ENCODE measurements at places on chromosomes 6 and 20. TPM values are rescaled to one million over a fixed set of nuclear protein-coding genes. Genes with fewer than 3 reads are reported as not detected.

DNA sequence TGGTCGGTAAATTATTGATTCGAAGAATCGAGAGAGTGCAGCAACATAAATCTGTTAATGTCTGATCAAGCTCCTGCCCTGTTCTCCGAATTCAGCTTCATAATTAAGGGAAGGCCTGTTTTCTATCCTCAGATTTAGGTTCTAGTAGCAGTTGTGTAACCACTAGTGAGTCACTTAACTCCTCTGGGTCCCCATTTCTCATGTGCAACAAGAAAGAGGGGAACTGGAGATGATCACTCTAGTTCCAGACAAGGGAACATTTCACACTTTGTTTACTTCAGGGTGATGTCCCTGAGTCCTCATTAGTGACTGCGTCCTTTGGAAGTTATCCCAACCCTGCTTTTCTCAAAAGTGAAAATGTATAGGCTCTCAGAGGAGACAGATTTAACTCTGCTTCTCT, 68.1 kb upstream of the RNF146 start:
- DNase-seq = no peak

DNA sequence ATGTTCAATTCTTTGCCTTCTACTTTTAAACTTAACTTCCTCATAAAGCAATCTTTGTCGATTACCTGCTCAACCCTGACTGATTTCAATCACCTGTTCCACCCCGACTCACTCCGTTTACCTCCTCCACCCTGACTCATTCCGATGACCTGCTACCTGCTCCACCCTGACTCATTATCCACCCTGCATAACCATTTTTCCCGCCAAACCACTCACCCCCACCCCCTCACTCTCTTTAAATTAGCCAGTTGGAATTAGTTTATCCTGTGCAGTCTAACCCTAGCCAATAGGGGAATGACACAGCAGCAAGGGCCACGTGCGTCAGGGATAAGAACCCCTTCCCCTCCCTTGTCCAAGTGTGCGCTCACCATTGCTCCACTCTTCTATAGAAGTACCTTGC, 56.7 kb upstream of the MRAP2 start:
- no peak for DNase-seq

- no peak for DNase-seq
These were observed 193.5 kb downstream of the UBE3D start for GRCh38 chr6:82872185-82872584.

GRCh38 chr6:38483526-38483925, 156.2 kb downstream of the BTBD9 start:
- DNase-seq = no peak

GRCh38 chr20:50050660-50051308, 62.2 kb downstream of the UBE2V1 start:
- DNase-seq = no peak

GRCh38 chr20:45448270-45448669, 21.3 kb upstream of the WFDC2 start:
- DNase-seq = no peak

The DYNLRB1 gene
- 137 TPM for total RNA-seq

The SLC22A16 gene
- total RNA-seq = 0.46 TPM

The SPTLC3 gene
- 7.2 TPM for total RNA-seq

Measured in mucosa of descending colon (tissue), 3 donors.